T-helper 22 cell (primary cell): ENCODE measurements at places on chromosomes 12 and 14.

GRCh38 chr12:26452511-26452910 lies 257.1 kb downstream of the SSPN start:
- no peak for DNase-seq

DNA sequence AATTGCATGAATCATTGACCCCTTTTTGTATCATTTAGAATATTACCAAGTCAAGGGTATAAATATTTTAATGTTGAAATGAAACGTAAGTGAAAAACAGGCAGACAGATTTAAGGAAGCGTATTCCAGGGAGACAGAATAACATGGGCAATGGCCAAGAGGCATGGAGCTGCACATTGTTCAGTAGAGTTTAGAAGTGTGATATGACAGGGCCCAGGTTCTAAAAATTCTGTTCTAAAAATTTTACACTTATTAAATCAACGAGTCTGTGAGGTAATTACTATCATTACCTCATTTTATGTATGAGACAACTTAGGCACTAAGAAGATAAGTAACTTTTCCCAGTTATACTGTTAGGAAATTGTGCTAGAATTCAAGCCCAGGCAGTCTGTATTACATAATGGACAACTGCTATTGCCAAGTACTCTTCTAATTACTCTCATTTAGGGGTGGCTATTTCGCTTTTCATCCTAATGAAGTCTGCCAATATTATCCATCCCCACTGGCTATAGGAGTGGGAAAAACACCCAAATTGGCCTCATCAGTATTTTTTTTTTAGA lies 103.2 kb upstream of the NAV3 start:
- no peak for DNase-seq

GRCh38 chr14:24267516-24267915 lies 3.9 kb downstream of the RABGGTA start:
- DNase-seq, result no peak

DNA sequence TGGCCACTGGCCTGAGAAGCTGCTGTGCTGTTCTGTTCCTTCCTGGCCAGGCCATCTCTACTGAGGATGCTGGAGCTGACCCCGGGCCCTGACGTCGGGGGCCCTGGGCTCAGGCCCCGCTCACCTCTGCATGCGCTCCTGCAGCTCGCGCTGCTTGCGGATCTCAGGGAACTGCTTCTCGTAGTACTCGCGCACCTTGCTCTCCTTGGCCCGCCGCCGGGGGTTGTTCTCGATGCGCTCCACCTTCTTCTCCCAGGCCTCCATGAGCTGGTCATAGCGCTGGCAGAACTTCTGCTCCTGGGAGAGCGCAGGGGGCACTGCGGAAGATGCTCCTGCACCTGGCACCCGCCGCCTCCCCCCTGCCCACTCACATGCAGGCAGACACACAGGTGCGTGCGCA lies 135.6 kb downstream of the RFLNA start:
- no peak for DNase-seq

GRCh38 chr12:127745469-127746212 lies 521.3 kb upstream of the TMEM132C start:
- no peak for DNase-seq

- DNase-seq, result no peak
Observed at GRCh38 chr14:56687123-56687522, 107.5 kb downstream of the TMEM260 start.

DNA sequence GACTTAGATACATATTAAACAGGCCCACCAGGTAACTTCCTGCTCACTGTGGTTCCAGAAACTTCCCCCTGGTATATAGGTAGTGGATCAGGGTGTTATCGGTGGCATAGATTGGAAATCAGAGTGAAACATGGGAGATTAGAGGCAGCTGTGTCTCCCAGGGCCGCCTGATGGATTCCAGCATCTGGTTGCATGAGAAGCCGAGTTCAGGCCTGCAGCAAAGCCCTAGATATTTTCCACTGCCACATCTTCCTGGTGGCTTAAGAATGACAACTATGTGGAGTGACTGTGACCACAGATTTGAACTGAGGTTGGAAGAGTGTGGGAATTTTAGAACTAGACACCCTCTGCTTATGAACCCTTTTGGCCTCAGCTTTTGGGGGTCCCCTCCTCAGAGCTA lies 184.8 kb upstream of the NTF3 start:
- DNase-seq, result no peak

GRCh38 chr14:94485944-94486841 lies 10.2 kb upstream of the SERPINA9 start:
- DNase-seq, result no peak

- no peak for DNase-seq
Observed at GRCh38 chr12:89461190-89461589, 63.4 kb downstream of the GALNT4 start.

- DNase-seq, result no peak
Observed at GRCh38 chr14:90696720-90697119, 119.5 kb downstream of the TTC7B start.

- DNase-seq, result no peak
Observed at GRCh38 chr12:42221726-42222125, 16.3 kb downstream of the YAF2 start.

DNA sequence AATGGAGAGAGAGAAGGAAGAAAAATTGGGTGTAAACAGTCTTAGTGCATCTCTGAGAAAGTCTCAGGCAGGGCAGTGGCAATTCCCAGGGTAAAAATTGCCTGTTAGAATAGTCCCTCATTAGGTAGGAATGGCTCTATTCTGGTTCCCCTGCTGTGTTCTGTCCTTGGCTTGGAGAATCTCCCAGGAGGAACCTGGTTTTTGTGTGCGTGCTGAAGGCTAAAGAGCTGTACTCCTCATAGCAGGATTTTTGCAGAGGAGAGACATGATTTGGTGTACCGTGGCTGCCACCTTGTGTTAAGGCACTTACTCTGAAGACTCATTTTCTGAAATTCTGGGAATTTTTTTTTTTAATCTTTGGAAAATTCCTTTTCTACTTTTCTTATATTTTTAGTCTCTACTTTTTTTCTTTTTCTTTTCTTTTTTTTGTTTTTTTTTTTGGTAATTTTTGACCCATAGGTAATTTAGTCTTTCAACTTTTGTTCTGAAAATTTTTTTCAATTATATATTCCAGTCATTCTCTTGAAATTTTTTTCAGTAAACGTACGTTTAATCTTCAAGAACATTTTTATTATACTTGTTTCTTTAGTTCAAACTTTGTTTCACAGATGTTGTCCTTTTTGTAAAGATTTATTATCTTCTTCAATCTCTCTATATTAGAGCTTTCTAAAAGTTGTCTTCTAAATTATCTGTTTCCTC lies 63.8 kb downstream of the FBXO33 start:
- DNase-seq, result no peak

GRCh38 chr12:69388371-69388770 lies 28.8 kb downstream of the YEATS4 start:
- no peak for DNase-seq

- DNase-seq, result no peak
Observed at GRCh38 chr12:92911339-92911738, 17.8 kb downstream of the EEA1 start.

- no peak for DNase-seq
Observed at GRCh38 chr14:68893566-68893965, 85.5 kb downstream of the ACTN1 start.

GRCh38 chr14:69996216-69996615 lies 117.0 kb downstream of the SMOC1 start:
- DNase-seq, result no peak

DNA sequence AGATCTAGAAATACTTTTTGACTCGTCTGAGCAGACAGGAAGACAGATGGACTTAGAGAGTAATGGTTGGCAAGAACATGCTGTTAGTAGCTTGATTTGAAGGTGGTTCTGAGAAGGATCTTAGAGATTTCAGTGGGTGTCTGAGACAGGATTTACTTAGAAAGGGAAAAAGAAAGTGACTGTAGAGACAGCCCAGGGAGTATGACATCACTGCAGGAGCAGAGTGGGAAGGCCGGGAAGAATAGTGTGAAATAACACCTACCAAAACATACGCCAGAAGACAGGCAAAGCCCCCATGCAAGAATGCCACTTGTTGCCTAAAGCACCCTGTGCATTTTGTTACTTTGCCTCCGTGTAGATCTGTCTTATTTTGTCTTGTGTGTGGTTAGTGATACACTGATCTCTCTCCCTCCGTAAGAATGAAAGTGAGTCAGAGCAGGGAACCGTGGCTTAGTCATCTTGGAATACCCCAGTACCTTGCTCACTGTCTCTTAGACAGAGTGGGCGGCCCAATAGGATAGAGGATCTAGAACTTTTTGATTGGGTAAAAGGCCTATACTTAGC lies 161.3 kb upstream of the IFNG-AS1 start:
- DNase-seq, result no peak

GRCh38 chr14:104132981-104133380 lies 5.4 kb upstream of the KIF26A start:
- no peak for DNase-seq

DNA sequence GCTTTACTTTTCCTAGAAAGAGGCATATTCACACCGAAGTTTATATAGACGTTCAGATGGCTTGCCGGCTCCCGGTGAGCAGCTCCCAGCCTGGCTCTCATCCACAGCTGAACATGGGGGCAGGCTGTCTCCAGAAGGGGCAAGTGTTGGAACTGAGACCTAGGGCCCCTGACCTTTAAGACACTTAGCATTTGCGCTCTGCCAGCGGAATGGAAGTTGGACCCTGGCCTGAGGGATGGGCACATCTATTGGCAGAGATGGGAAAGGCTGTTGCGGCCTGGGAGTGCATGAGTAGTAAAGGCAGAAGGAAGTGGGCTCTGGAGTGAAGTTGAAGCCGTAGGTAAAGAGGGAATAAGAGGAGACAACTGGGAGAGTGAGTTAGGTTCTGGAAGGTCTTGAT lies 54.2 kb upstream of the TSPAN9 start:
- DNase-seq, result no peak

GRCh38 chr14:101234999-101235334 lies 326.3 kb upstream of the DIO3 start:
- DNase-seq, result no peak

GRCh38 chr14:22915886-22916521 lies 2.9 kb downstream of the RBM23 start:
- DNase-seq, result no peak

DNA sequence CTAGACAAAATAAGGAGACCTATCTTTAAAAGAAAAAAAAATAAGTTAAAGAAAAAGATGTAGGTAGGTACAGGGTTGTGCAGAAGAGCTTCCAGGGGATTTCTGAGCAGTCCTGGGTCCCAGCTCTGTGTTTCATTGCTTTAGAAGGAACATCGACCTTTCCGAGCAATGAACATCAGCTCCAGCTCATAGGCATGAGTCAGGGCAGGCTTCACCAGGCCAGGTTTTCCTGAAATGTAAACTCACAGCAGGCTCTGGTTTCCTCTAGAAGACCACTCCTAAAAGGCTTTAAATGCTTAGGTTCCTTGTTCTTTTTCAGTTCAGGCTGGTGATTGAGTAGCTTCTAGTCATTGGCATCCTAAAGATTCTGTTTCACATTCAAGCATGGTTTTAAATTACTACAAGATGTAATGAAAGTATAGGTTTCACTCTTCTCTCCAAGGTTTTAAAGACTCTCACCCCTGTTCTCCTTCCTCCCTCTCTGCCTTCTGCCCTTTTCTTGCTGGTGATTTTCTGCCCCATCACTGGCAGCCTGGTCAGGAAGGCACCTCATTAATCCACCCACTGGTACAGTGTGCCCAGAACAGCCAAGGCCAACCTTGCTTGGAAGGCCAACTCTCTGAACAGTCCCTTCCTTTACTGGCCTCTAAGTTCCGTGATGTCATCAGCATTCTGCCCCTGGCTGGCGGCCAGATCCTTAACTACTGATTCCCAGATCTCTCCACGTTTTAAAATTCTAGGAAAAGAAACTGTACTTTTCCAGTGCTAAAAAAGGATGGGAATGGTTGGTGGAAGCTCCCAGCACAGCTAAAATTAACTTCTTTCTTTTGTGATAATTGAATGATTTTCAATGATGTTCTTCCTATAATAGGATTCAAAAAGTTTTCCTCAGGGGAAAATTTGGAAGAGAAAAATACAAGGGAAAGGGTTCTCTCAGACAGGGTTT lies 109.4 kb upstream of the HIF1A start:
- DNase-seq, result no peak

DNA sequence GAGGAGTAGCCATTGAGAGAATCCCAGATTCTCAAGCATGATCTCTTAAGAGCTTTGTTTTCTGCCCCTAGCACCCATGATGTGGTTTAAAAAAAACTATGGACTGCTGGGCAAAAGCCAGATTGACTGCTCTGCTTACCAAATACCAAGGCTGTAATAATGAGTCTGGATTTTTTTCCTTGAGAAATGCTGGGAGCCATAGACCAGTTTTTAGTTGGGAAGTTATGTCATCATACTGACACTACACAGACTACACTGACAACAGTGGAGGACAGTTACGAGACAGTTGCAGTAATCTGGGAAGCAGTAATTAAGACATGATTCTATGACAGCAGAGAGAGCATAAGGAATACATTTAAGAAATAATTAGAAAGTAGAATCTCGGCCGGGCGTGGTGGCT lies 35.8 kb downstream of the SPATA7 start:
- DNase-seq, result no peak

- DNase-seq, result no peak
Observed at GRCh38 chr12:75660805-75661404, 149.5 kb upstream of the KRR1 start.

DNA sequence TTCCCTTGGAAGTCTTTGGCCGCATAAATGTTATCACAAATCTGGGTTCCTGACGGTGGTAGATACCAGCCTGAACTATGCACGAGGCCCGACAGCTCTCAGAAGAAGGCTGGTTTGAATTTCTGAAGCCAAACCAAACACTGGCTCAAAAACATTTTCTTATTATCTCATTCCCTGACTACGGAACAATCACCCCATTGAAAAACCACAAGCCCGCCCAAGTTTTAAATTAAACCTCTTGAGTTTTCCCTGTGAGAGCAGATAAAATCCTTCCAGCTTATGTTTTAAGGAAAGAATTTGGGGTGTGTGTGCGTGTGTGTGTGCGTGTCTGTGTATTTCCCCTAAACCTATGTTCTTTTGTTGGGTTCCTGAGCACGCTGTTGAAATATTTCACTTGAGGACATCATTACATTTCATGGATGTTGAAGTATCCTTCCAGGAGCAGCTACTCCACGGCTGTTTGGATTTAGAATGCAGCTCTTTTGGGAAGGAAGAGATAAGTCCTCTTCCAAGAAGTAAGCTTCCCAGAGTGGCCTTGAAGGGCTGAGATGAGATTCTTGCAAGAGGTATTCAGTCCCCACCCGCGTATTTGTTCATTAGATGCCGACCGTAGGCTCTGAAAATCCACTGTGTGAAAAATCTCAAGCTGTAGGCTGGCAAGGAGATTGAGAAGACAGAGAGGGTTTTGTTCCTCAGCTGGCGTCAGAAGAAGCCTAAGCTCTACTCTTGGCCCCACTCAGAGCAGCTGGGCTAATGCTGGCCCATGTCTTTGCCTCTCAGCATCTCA lies 131.0 kb upstream of the NCOR2 start:
- no peak for DNase-seq

DNA sequence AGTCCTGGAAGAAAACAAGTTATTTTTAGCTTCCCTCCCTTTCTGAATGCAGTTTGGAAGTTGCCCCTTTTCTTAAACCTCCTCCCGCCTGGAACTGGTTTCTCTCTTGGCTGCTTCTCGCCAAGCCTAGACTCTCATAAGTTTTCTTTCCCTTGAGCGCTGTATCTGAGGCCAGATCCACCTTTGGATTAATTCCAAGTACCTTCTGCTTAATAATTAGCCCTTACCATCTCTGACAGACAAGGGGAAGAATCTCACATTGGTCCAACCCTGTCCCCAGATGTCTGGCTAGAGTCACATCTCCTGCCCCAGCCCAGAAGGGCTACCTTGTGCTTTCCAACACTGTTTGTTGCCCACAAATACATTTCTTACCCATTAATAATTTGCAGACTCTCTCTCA lies 161.8 kb upstream of the RGS6 start:
- DNase-seq, result no peak
